CD4-positive, alpha-beta T cell treated with Interleukin-1 beta for 1 hour (primary cell): ENCODE measurements at places on chromosomes 2 and 18.

DNA sequence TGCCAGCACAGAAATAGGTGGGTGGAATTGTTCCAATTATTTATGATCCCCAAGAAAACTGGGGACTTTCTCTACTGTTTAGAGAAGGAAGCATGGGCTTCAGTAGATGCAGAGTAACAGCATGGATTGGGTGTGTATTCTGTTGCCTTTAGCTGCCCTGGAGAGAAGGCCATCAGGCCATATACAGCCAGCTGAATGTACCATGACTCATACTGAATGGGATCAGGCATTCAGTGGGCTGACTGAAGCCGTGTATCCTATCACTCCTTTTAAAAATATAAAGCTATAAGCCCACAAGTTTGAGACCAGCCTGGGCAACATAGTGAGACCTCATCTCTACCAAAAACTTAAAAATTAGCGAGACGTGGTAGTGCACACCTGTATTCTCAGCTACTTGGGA is 16.7 kb upstream of the PLEKHM3 start:
- DNase-seq, result no peak

DNA sequence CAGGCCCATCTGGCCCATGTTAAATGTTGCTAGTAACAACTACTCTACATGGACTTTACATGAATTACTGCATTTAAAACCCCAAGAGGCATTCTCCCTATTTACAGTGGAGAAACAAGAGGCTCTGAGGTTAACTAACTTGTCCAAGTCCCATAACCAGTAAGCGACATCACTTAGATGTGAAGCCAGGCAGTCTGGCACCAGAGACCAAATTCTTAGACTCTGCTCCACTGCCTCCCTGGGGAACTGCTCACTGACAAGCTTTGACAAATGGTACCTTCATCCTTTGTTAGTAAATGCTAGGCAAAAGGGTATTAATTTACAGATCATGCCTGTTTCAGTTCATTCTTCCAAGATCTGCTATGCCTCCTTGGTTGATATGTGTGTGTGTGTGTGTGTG is 124.8 kb downstream of the AFF3 start:
- no peak for DNase-seq

- DNase-seq, result no peak
Observed at GRCh38 chr2:170155723-170156253, 22.2 kb upstream of the MYO3B start.

DNA sequence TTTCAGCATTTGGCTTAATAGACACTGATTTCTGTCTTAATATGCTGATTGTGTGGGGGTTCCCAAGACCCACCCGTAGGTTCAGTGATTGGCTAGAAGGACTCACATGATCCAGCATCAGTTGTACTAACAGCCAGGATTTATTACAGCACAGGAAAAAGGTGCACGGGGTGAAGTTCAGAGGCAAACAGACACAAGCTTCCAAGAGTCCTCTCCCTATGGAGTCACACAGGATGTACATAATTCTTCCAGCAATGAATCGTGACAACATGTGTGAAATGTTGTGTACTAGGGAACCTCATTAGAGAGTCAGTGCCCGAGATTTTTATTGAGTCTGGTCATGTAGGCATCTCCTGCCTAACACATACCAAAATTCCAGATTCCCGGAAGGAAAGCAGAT is 52.8 kb downstream of the GALNT1 start:
- no peak for DNase-seq

DNA sequence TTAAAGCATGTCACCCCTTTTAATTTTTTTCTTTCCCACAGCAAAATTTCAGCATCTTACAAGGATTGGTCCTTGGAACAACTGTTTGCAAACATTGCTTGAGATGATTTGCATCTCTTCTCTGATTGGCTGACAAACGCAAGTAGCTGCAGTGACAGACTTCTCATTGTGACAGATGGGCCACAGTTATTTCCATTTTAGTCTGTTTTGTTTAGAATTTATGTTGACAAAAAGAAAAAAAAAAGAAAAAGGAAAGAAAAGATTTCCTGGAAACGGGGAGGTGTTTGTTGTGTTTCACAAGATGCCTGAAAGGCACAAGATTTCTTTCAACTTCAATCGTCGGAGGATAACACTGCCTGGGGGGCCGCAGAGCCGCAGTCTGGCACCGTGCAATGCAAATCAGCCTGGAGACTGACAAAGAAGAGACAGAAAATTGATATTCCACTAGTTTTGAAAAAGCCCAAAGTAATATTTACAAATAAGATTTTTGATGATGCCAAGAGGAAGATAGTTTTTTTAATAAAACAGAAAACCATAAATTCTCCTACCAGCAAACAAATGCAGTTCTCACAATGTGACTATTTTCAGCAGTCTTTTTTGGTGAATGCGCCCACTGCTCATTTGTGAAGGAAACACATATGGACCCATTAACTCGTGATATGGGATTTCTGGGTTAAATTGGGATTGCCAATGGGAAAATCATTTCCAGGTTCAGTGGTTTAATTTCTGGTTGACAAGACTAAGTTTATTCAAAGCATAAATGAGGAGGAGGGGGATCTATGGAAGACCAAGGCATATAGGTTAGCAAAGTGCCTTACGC is 296.2 kb upstream of the SMIM21 start:
- DNase-seq, result no peak

DNA sequence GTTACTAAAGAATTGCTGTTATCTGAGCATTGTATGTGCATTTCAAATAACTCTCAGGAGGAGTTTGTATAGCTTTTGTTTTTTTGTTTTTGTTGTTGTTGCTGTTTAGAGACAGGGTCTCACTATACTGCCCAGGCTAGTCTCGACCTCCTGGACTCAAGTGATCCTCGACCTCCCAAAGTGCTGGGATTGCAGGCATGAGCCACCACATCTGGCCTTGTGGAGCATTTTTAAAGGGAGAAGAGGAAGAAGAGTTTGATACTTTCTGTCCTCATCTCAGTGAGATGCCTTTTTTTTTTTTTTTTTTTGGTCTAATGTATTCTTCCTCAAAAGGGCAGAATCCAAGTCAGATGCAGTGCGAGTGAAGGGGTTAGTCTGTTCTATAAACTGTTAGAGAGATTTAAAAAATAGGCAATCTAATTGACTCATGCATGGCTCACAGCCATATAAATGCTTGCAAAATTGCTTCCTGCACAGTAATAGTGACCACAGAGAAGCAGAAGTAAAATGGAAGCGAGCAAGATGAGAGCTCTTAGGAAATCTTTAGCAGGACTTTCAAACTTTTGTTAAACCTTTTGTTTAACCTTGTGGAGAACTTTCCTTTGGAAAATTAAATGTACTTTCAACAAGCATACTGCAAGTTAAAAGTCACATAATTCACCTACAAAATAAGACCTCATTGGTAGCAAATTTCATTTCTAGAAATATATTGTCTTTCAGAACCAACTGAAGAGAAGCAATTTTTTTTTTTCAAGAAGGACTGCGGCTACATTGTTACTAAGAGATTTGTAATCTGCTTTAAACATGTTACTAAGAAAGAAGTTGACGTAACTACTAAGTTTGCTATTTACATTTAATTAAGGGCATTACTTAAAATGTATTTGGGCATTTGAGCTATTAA is 52.3 kb upstream of the ROCK1 start:
- DNase-seq, result peak; percentile 40

DNA sequence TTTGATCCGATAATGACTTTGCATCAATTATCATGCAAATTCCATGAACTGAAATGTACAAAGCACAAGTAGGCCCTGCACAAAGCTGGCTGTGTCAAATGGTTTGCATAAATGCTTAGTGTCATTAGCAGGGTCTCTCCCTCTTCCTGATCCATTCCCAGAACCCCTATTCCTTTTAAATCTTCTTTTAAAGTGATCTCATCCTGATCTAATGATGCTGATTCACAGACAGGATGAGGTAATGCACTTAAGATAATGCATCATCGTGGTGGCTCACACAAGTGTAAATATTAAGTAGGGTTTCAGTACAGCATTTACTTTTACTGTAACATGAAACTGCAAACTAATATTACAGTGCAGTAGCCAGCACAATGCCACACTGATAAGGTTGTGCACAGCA is 304.8 kb upstream of the SOX11 start:
- no peak for DNase-seq

- no peak for DNase-seq
Observed at GRCh38 chr2:182186132-182186735, 200.6 kb downstream of the PPP1R1C start.

- no peak for DNase-seq
Observed at GRCh38 chr2:40412456-40412855, 39.4 kb downstream of the SLC8A1 start.

GRCh38 chr2:120660771-120661459 is 74.8 kb upstream of the GLI2 start:
- DNase-seq, result no peak

DNA sequence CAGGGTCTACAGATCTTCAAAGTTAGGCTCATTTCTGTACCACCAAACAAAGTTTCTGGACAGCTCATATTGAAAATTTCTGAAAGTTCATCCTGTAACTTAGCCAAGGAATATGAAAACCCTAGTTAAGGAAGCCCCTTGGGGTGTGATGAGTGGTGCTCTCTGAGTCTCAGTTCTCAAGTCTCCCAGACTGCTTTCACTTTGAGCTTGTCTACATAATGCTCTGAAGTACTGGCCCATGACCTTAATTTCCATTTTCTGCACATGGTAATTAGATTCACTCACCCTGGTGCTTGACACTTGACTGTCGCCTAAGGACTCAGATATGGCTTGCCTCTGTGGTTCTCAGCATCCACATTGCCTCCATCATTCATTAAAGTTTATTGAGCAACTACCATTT is 51.7 kb upstream of the SATB2 start:
- no peak for DNase-seq

GRCh38 chr18:41974796-41975201 is 19.8 kb downstream of the PIK3C3 start:
- no peak for DNase-seq

- DNase-seq, result no peak
Observed at GRCh38 chr18:52829876-52830405, 489.9 kb downstream of the DCC start.

- no peak for DNase-seq
Observed at GRCh38 chr18:58161659-58162058, 117.6 kb downstream of the NEDD4L start.
